ENCODE measurements at places on chromosomes 2 and 18.

DNA sequence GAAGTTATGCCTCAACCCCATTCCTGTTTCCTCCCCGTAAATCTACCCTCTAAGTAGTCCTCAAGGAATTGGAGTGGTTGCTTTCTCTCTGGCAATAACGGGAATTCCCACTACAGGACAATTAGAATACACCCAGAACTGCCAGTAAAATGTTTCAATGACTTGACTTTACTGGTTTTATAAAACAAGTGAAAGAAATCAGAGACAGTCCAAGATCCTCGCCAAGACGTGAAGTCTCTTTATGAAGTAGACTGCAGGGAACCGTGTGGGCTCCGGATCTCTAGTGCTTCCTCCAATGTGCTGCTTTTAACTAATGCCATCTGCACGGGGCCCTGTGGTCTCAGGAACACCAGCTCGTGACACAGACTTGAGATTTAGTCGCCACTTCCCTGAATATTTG is 101.4 kb downstream of the CPO start:
- DNase-seq = no peak

GRCh38 chr2:222296311-222296741 is 2.5 kb downstream of the PAX3 start:
- DNase-seq = no peak

GRCh38 chr2:8872821-8873432 is 35.5 kb upstream of the KIDINS220 start:
- DNase-seq = no peak

DNA sequence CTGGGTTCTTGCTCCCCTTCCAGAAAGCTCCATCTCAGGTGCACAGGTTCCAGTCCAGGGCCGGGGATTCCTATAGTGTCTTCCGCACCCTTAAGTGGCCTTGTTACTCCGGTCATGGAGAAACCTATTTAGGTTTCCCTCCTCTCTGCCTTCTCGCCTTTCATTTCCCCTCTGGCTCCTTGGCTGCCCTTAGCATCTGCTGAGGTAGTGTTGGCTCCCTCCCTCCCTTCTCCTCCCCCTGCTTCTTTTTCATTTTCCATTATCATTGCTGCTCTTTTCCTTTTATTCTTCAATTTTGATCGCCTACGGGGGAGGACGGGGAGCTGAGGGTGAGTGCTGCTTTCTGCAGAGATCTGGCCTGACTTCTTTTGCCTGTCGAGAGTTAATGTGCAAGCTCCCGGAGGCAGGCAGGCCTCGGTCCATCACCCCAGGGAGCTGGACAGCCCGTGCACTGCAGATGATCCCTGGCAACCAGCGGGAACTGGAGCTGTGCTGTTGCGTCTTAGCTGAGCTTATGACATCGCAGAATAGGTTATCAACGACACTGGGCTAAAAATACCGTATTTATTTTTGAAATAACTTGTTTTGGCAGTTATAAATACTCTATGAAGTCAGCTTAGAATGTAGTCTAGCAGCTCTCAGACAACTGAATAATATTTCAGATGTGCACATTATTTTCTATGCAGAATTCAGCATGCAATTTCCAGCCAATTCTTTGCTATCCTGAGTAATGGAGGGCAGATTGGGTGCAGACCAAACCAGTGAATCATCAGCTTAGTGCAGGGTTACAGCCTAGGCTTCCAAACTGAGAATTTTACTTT is 141.9 kb downstream of the SLC4A3 start:
- DNase-seq = no peak

GRCh38 chr2:19839438-19839837 is 62.3 kb downstream of the TTC32 start:
- no peak for DNase-seq

DNA sequence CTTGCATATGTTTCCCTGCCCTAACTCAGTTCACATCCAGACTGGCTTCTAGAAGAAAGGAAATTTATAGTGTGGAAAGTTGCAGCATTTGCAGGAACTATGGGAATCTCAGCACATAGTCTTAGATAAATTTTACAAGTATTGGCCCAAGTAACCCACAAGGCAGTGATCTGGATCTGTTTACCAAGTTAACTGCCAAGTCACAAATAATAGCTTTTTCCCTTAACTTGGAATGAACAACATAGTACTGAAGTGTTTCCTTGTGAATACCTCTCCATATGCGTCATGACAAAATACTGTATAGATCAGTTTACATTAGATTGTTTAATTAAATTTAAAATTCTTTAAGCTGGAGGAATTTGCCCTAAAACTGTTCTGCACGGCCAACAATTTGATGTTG is 255.8 kb upstream of the EPAS1 start:
- DNase-seq = no peak

- no peak for DNase-seq
Measured at GRCh38 chr2:230898713-230899091, 26.3 kb downstream of the GPR55 start.

DNA sequence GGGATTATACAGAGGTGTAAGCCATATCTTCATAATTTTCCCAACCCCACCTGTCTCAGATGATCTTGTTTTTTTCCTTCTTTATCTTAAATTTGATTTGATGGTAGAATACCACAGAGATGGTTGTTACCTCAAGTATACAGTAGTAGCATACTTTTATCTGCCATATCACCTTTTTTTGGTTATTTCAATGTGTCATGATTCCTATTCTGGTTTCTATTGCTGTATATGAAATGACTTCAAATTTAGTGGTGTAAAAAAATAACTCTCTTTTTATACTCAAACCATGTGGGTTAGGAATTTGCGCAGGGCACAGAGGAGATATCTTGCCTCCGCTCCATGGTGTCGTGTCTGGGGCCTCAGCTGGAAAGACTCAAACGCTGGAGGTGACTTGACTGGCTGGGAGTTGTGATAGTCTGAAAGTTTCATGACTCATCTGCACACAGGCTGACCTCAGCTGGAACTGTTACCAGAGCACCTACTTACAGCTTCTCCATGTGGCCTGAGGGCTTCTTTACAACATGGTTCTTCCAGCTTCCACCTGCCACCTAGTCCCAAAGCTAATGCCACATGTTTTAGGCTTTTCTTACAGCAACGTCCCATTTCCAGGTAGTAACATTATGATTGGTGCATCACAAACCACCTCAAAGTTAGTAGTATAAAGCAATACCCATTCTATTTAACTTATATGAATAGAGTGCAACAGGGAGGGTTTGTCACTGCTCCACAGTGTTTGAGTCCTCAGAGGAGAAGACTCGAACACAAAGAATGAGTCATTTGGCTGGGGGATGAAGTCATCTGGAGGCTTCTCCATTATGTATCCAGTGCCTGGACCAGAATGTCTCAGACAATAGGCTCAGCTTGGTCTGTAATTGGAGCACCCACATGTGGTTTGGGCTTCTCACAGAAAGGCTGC is 82.3 kb upstream of the XPO1 start:
- DNase-seq = no peak

GRCh38 chr2:232335859-232336215 is 42.7 kb upstream of the ALPP start:
- no peak for DNase-seq

DNA sequence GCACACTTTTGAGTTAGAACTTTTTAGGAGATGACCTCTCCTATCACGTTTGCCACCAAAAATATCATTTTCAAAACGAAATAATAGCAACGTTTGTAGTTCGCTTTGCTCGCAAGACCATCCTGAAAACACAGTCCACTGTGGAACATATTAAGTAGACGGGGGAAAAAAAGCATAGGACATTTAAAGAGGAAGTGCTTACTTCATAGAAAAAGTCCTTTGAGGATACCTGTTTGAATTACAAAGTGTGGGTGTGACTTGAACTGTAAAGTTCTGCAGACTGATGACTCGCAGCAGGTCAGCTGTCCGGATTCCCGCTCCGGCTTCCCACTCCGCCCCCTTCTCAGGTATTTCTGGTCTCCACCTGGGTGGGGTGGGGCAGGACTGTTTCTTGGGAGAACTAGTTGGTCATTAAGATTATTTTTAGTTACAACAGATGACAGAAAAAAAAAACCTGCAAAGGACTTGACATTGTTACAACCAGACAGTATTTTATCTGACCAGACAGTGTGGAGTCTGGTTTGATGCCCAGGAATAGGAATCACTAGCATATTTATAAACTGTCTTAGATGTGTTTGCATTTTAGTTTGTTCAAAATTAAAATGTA is 13.3 kb downstream of the CNOT11 start:
- no peak for DNase-seq
